ENCODE measurements at places on chromosomes 3 and 15.

DNA sequence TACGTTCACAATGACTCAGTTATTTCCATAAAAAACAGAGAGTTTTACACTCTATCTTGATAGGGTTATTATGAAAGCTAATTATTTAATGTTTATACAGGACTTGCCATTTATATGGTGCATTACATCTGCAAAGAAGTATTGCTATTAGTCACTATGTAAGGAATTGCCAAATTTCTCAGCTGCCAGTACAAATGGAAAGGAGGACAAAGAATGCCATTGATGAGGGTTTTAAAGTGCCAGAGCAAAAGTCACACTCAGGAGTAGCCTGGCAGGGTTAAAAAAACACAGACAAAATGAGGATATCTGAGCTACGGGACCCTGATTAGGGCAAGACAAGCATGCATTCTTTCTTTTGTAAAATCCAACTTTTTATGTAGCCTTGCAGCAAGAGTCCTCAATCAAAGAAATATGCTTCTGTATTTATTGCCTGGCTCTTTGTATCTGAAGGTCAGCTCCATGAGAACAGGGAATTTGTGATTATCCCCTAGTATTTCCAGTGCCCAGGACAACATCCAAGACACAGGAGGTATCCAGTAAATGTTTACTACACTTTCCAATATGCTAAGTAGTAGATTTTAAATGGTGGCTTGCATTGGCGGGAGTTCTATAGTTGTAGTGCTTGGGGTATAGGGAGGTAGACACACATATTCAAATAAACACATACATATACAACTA is 1013.6 kb downstream of the ROBO1 start:
- no peak for DNase-seq

DNA sequence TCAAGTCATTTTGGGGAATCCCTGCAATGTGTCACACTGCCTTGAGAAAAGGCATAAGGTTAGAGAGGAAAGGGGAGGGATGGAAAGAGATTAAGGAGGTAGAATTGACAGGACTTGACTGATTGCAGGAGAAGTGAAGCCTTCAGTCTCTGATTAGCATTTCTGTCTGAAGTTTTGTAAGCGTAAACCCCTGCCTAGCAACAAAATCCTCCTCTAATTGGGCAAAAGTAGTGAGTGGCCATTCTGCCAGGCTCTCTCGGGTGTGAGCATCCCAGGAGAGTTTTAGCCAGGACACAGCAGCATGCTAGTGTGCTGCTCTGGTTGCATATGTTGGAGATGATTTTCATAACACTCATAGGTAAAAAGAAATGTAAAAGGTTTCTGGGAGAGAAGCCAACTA is 117.0 kb upstream of the MRPL3 start:
- DNase-seq, result no peak

DNA sequence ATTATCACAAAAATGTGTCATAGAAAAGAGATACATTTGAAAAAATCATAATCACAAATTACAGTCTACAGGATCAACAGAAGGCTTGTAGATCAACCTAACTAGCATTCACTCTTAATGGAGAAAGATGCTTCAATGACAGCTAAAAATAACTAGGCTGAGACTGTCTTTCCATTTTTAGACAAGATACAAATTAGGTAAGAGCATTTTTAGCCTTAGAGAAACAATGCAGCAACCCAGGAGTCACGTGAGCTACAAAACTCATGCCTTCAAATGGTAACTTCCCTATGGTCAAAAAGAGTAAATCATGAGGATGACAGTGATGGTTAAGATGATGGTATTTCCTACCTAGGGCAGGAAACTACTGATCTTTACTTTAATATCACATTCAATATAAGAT is 415.4 kb downstream of the MAGI1 start:
- no peak for DNase-seq

- no peak for DNase-seq
These were observed 187.3 kb downstream of the TIGIT start for GRCh38 chr3:114481113-114481512.

GRCh38 chr15:80240276-80240675 is 11.7 kb downstream of the CTXND1 start:
- DNase-seq, result no peak

DNA sequence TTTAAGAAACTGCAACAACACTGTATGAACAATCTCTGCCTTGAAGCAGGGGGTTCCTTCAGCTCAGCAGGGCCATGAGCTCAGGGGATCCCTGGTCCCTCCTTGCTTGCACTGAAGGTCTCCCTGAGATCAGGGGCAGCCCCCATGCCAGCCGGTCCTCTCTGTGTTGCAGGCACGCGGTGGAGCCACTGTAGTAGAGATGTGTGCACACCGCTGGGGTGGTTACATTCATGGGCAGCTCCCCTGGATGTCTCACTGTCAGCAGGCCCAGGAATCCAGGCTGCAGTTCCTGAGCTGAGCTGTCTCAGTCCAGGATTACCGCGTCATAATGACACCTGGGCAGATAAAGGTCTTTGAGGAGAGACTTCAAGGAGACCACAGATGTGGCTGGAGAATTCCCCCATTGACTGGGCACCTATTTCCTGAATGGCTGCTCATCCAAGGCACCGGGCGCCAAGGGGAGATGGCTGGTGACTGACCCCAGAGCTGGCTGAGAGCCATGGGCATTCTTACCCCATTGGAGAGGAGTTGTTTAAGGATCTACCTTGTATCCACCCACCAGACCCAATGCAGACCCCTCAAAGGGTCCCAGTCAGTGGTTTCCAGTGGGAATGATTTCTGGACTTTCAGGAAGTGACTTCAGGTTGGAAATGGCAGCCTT is 10.4 kb upstream of the KLF13 start:
- no peak for DNase-seq

GRCh38 chr3:24485511-24485910 is 9.1 kb downstream of the THRB start:
- DNase-seq, result no peak

DNA sequence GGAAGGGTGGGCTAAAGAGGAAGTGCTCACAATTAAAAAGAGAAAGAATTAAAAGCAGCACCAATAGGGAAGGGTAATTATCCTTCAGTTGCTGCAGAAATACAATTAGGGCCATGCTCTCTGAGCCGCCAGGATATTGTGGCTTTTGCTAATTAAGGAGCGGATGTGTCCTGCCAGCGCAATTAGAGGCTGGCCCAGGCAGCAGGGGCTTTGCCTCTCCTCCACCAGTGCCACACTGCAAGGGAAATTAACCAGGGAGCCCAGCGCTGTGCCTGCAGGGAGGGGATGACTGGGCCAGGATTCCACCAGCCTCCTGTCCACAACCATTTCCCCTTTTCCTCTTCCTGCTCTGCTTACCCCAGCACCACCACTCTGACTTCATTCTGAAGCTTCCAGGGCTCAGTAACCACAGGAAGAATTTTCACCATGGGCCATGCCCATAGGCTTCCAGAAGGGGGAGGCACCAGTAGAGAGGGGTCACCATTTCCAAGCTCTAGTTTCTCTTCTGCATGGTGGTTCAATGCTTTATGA is 10.4 kb upstream of the AEN start:
- DNase-seq, result no peak

- no peak for DNase-seq
These were observed 36.7 kb upstream of the SLC6A11 start for GRCh38 chr3:10779293-10779805.

- no peak for DNase-seq
These were observed 22.5 kb downstream of the LRRC28 start for GRCh38 chr15:99273801-99274200.

DNA sequence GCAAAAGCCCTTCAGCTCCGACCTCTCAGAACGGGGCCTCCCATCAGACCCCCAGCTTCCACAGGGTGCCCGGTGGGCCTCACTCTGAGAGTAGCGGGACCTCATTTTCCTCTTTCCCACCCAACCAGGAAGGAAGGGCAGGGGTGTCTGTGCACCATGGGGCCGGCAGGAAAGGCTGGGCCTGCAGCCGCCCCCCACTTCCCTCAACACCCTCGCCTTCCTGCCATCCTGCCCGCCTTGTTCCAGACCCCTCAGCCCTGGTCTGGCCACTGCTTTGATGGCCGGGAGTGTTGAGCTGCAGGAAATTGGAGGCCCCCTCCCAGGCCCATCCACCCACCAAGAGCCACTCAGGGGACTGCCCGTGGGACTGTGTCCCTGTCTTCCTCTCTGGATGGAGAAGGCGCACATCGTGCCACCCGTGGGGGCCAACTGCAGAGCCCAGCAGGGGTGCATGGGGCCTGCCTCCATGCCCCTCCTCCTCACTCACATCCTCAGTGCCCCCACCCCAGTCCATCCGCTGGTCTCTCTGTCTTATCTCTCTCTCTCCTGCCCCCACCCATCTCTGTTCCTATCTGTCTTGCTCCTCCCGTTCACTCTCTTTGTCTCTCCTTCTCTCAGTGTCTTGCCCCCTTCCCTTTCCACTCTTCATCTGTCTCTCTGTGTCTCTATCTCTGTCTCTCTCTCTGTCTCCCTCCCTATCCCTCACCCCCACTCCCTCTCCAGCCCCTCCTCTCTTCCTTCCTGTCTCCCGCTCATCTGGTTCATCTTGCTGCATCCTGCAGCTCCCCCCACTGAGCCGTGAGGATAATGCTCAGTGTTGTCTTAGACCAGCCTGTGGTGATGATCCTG is 1.8 kb upstream of the PLXND1 start:
- DNase-seq, result no peak

- no peak for DNase-seq
These were observed 223.2 kb upstream of the THBS1 start for GRCh38 chr15:39357480-39358268.

DNA sequence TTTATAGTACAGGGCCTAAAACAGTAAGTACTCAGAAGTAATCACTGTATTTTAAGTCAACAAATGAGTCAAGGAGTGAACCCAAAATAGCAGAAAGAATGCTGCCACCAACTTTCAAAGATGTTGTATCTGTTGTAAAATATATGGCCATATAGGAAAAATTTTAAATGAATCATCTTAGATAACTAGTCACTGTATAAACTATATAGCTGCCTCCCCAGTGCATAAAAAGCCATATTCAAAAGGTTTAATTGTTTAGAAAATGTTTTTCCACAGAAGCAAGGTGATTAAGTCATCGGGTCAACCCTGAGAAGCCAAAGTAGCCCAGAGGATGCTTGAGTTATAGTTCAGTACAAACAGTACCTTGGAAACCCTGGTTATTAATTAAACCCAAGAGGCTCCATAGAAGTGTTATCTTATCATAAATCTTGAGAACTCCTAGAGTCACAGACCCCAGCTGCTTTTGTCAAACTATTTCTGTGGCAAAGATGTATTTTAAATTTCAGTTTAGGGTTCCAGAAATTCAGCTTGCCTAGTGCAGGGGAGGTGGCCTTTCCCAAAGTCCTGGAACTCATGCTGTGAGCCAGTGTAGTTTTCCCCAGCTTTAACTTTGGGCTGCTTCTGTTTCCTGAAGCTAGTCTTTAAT is 39.2 kb downstream of the MBNL1 start:
- DNase-seq, result no peak

DNA sequence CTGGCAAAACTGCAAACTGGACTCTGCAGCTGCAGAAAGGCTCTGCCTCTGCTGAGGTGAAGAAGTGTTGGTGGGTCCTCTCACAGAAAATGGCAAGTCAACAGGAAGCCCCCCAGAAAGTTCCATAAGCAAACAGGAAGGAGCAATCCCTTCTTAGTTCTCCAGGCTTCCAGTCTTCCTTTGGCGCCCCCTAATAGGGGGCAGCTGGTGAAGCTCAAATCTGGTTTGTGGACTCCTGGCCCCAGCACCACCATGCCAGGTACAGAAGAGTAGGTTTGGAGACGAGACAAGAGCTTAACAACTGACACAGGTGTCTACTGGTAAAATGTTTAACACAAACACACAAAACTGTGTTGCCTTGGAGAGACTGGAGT is 35.5 kb downstream of the LEO1 start:
- DNase-seq, result no peak

GRCh38 chr3:95271395-95271794 is 1208.5 kb downstream of the NSUN3 start:
- no peak for DNase-seq

- DNase-seq, result no peak
These were observed 22.8 kb downstream of the CHST2 start for GRCh38 chr3:143142354-143142753.

GRCh38 chr15:64883100-64883581 is 28.6 kb upstream of the ANKDD1A start:
- no peak for DNase-seq

DNA sequence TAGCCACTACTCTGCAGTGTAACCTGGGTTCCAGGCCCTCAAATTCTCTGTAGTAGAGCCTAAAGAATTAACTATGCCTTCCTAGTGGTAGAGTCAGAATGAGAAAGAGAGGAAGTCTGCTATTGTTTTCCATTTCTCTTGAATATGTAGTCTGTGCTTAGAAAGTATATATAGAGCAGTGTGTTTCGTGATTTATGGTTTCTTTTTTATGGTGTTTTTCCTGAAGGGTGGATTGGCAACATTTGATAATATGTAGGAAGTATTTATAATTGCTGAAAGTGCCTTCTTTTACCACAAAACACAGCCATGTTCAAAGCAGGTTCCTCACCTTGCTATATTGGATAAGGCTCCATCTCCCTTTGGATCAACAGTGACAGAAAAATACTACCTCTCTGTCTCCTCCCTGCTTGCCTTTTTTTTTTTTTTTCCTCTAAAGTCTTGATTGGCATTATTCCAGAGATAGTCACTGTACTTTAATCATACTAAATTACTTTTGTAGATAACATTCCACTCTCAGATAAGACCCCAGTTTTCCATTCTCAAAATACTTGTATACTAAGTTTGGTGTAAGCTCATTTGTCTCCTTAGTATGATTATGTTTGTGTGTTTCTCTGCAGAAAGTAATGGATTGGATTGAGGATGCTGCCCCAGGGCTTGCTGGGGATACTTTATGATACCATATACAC is 47.8 kb downstream of the IQGAP1 start:
- no peak for DNase-seq

DNA sequence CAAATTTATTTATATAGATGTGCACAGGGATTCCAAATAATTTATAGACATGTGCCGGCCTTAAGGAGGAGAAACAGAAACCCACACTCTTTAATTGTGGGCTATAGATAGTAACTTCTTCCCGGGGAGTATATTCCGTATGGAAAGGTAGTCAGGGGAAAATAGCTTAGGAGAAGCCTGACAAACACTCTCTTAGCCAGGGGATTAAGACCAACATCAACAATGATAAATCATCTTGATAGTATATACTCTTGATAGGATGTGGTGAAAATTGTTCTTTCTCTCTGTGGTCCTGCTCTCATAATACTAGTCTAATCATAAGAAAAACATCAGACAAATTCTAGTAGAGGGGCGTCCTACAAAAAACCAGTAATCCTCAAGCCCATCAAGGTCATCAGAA is 8.2 kb upstream of the BCL6 start:
- DNase-seq, result no peak

- no peak for DNase-seq
These were observed 53.3 kb downstream of the MEIS2 start for GRCh38 chr15:37046876-37047614.

GRCh38 chr3:158680861-158681260 is 8.4 kb upstream of the LXN start:
- DNase-seq, result no peak

DNA sequence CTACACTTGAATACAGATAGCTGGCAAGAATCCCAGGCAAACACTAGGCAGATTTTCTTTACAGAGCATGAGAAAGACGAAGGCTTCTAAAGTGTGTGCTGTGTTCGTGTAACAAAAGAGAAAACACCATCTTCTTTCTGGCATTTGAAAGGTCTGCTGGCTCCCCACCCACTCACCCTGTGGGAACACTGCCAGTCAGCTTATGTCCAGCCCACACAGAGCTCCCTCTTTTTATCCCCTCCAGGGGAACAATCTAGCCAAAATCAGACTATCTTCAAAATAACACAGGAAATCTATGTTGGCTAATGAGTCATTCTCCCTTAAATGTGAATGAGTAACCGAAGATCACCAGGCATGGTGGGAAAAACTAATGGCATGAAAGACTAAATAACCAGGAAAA is 45.6 kb upstream of the PAQR5 start:
- no peak for DNase-seq

- no peak for DNase-seq
These were observed 669.7 kb downstream of the ROBO1 start for GRCh38 chr3:79097964-79098660.

Data from stimulated activated naive CD4-positive, alpha-beta T cell (primary cell).